Activated naive CD8-positive, alpha-beta T cell treated with anti-CD3 and anti-CD28 coated beads for 36 hours (primary cell): ENCODE measurements at places on chromosomes 3 and 15. TPM values are rescaled to one million over a fixed set of nuclear protein-coding genes. Genes with fewer than 3 reads are reported as not detected.
A peak's percentile ranks its signal among the peaks of the same experiment; 100 is the strongest.

GRCh38 chr3:50435371-50436113, 67.9 kb downstream of the CACNA2D2 start:
- DNase-seq: no peak

DNA sequence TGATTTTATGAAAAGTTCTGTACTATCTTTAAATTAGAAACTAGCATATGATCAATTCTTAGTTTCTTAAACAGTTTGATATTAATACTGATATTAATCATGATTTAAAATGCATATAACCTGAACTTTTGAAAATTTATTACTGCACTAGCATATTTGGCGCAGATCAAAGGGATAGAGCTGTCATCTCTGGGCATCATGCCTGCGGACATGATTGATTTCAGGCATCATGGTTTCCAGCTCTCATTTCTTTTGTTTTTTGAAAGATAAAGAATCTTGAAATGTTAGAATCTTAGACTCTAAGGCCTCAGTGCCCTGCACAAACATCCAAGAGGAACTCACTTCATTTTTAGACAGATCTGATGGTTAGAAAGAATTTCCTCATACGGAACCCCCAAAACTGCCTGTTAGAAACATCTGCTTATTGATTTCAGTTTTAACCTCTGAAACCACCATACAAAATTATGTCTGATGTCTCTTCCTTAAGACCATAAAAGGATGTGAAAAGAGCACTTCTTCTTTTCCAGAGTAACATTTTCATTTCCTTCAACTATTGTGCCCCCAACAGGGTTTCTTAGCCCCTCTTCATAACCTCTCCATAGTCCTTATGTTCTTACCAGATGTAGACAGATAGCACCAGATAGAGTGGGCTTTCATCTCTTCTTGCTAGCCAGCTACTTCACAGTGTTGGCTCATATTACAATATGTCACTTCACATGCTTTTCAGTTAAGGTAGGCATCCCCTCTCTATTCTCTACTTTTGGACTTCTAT, 110.8 kb downstream of the BBX start:
- DNase-seq: no peak

DNA sequence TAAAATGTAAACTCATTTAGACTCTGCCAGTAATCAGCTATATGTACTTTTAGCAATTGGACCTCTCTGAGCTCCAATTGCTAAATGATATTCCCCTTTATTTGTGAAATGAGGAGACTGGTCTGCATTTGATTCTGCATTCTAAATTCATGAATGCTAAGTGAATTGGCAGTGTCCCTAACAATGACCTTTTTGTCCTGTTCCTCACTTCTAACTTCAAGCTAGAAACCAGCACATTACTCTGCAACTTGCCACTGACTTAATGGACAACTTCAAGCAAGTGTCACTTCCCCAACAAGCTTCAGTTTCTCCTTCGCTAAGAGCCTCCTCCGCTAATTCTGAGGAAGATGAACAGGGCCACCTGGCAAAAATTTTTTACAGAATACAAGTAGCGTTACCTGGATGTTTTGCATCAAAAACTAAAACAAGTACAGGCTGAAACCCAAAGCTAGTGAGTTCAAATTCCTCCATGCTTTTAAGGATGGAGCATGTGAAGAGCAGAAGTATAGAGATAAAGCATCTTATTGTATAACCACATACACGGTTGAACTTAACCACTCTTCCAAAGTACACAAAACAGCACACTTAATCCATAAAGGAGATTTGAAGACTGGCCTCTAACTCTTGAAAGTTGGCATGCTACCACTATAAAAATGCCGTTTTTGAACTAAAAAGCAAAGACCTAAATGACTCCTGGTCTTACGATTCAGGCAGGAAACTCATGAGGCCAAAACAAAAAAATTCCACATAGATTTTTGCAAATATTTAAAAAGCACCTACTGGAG, 207.6 kb downstream of the MAGI1 start:
- no peak for DNase-seq

GRCh38 chr3:58349792-58350626, 17.3 kb downstream of the PXK start:
- no peak for DNase-seq

DNA sequence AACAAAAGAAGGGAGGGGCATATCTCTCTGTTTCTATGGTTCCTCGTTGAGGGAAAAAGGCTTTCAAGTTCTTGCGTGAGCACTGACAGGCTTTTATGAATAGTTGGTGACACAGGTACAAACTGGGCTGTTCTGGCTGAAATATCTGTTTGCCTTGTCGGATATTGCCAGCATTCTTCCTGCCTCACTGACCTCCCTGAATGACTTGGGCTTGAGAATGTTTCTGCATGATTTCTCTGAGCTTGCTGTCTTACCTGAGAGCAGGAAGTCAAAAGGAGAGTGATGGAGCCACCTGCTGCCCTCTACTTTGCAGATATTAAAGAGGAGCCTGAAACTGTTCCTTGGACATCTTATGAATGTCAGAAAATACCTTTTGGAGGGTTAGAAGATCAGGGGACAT, 4.8 kb downstream of the GCNT3 start:
- no peak for DNase-seq

- peak; percentile 91 for DNase-seq
Measured at GRCh38 chr15:67120839-67121643, 55.6 kb downstream of the SMAD3 start.

DNA sequence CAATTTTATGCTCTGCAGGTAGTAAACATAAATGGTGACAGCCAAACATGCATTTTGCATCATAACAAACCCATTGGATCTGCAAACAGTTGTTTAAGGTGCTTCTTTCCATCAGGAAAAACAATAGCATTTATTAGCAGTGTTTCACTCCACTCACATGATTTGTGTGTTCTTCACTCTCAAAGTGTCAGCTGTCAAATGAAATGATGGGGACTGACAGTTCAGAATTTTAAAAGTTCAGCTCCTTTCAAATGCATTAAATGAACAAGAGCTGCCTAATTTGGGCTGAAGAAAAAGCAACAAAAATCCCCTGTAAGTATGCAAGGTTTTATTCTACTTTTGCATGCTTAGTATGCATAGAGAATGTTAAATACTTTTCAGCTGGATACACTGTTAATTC, 145.2 kb upstream of the CDIN1 start:
- DNase-seq: no peak

DNA sequence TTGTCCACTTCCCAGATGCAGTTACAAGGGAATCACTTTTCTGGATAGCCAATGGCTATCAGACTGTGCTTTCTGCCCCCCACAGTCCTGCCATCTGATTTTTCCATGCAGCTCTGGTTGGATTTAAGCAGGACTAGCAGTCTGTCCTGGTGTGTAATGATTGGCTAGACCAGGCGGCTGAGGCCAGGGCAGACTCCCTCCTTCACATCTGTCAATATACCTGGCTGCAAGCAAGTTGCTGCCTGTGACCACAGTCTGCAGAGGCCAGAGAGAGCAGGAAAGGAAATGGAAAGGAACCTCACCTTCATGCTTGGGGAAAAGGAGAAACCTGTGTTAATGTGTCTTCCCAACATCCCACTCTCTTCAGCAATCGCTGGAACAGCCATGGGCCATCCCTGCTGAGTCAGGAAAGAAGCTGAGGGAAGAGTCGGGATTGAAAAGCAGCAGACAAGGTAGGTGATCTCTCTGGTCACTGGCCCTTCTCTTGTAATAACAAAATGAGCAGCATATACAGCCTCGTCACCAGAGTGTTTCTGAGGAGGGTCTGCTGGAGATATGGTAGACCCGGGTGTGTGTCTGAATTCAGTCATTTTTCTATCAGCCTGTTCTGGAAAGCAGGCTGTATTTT, 126.7 kb upstream of the PHLDB2 start:
- DNase-seq: no peak

- DNase-seq: no peak
Measured at GRCh38 chr3:31105438-31106077, 211.1 kb upstream of the GADL1 start.

DNA sequence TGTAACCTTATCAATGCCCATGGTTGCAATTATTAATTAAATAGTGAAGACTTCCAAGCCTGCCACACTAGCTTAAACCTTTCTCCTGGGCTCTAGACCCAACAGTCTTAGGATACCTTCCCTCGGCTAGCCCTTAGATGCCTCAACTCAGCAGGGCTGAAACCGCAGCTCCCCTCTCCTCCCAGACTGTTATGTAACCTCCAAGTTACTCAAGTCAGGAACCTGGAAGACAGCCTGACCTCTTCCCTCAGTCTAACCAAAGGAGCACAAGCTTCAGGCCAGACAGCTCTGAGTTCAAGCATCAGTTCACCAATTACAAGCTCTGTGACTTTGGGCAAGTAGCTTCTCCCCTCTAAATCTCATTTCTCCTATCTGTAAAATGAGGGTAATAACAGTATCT, 70.5 kb upstream of the HACD2 start:
- DNase-seq: no peak

GRCh38 chr15:66876731-66877476, 174.9 kb downstream of the SMAD6 start:
- no peak for DNase-seq

DNA sequence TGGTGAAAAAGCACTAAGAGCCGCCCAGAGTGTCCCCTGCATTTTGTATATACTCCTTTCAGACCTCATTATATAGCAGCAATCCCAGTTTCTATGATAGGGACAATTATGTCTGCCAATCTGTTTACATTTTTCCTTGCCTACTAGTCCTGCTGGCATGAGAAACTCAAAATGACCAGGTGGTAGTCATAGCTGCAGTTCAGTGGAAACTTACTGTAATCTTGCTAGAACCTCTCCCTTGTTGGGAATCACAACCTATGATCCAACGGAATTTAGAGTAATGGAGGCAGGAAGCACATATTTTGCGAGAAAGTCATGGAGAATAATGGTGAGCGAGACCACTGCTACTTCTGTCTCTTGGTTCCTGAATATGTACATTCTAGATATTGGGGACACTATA, 28.6 kb upstream of the MINAR1 start:
- DNase-seq: no peak

GRCh38 chr3:152084441-152085158, 184.1 kb upstream of the MBNL1 start:
- no peak for DNase-seq

GRCh38 chr15:65621638-65622037, at the start of gene SLC24A1:
TSS of gene SLC24A1 (plus strand) at chr15:65621938. CDS start at chr15:65624081, 2,143 bp downstream.
- no peak for DNase-seq

DNA sequence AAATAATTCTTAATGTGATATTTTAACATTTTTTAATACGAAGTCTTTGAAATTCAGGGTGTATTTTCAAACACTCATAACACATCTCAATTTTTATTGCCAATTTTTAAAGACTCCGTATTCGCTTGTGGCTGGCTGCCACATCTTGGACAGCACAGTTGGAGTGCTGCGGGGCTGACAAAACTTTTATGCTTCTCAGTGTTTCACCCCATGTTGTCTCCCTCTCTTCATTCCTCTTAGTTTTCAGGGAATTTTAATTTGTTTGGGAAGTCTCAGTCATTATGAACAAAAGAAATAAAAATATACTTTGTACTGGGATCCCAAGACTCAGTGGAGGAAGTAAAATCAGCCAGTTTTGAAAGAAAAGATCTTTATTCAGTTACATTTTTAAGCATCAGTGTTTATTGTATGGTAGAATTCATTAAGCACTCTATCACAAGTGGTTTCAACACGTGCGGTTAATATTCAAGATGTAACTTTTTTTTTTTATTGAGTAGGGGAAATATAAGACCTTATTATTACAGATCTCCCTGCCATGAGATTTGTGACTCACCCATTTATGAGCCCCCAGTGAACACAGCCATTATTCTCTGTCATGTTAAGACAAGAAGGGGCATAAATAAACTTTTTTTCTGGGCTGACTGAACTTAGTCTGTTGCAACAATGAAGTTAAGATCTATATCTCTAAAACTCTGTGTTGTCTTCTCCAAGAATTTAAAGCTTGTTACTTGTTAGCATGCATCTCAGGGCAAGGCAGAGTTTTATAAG, 26.8 kb downstream of the KAT2B start:
- DNase-seq: no peak

- DNase-seq: no peak
Measured at GRCh38 chr3:44468572-44469520, 8.6 kb downstream of the ZNF445 start.

GRCh38 chr3:195197765-195198425, 73.1 kb downstream of the XXYLT1 start:
- DNase-seq: no peak

DNA sequence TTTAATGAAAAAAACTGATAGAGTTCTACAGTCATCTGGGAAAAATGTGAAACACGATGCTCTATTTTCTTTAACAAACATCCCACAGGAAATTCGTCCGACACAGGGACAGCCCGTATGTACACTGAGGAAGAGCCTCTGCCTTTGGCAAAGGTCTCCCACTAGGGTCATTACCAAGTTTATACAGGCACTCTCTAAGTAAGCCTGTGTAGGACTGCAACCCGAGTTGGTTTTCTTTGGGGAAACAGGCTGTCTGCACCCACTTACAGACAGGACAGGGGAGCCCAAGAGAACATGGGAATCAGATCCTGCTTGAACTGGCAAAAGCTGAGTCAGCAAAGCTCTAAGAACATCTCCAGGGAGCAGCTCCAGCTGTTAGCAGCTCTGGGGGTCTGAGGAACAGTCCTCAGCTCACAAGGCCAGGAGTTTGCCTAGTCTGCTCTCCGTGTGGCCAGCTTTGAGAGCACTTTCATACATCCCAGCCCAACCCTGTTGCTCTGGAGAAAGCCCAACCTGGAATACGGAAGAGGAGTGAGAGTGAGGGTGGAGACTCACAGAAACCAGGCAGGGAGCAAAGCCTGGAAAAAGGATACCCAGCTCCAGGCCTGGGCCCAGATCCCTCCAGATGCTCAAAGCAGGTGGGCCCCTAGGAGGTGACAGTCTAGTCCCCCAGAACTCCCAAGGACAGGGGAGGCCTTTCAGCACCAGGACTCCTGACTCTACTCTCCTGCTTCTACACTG, 1.9 kb downstream of the TBC1D2B start:
- no peak for DNase-seq

- DNase-seq: no peak
Measured at GRCh38 chr15:80012060-80012726, 41.2 kb upstream of the BCL2A1 start.

GRCh38 chr3:161388855-161389254, 17.5 kb upstream of the SPTSSB start:
- no peak for DNase-seq

DNA sequence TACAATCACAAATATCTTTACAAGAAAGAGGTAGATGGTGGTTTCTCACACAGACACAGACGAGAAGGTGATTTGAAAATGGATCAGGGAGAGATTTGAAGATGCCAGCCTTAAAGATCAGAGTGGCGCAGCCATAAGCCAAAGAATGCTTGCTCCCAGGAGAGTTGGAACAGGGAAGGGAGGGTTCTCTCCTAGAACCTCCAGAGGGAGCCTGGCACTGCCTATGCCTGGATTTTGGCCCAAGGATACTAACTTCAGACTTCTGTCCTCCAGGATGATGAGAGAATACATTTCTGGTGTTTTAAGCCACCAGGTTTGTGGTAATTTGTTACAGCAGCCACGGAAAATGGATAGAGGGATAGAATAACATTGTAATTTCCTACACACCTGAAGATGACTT, 279.1 kb downstream of the FAM43A start:
- DNase-seq: no peak

Gene CTXN2
- not detected for total RNA-seq

Gene ZNF774
- total RNA-seq: 1.9 TPM

Gene GRK7
- total RNA-seq: not detected

Gene GOLGA6L7
- total RNA-seq: not detected

Gene SNRK
- 29.3 TPM for total RNA-seq

Gene KCNAB1
- total RNA-seq: not detected

Gene FANCD2OS
- not detected for total RNA-seq

Gene EIF1B
- total RNA-seq: 56.5 TPM

Gene SLC27A2
- 15.0 TPM for total RNA-seq

Gene SPINK8
- total RNA-seq: not detected

Gene AP3B2
- total RNA-seq: 0.10 TPM
